Activated CD8-positive, alpha-beta memory T cell treated with anti-CD3 and anti-CD28 coated beads for 4 hours (primary cell): ENCODE measurements at places on chromosomes 1 and 21.

DNA sequence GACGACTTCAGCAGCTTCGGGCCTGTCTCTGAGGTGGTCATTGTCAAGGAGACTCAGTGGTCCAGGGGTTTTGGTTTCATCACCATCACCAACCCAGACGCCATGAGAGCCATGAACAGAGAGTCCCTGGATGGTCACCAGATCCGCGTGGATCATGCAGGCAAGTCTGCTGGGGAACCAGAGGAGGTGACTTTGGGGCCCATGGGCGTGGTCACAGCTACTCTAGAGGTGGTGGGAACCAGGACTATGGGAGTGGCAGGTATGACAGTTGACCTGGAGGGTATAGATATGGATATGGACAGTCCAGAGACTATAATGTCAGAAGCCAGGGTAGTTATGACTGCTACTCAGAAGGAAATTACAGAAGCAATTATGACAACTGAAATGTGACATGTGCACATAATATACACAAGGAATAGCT, 19.3 kb upstream of the METTL13 start:
- DNase-seq = no peak

DNA sequence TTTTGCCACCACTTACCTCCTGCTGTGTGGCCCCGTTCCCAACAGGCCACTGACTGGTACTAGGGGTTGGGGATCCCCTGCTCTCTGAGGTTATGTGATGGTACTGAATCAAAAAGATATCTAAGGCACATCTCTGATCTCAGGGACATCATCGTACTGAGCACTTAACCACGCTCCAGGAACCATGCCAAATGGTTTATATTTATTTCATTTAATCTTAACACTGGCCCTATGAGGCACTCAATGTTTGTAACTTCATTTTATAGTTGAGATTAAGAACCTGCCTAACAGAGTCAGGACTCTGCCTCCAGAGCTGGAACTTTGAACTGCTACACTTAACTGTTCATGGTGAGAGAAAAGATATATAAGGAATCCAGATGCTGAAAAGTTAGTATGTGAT, 98.0 kb upstream of the HP1BP3 start:
- no peak for DNase-seq

GRCh38 chr1:111955755-111956154, 33.7 kb downstream of the KCND3 start:
- no peak for DNase-seq

DNA sequence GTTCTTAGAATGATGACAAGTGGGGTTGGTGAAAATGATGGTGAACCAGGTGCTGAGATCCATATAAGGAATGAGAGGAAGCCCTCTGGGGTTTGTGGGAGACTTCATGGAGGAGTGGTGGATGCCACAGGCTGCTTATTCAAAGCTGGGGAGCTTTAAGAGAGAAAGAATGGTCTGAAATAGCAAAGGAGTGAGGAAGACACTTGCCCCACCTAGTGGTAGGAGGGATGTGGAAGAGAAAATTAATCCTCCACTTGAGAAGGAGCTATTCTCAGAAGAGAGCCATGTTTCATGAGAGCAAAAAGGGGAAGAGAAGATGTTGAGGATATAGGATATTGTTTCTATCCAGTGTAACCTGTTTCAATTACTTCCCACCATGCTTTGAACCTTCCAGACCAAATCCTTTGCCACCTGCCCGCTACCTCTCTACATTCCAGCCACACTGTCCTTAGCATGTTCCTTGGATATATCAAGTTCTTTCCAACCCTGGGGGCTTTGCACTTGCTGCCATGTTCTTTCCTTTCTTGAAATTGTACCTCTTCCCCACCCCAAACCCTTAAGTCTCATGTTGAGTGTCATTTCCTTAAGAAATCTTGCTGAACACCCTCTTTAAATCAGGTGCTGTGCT, 19.6 kb upstream of the ZNF648 start:
- no peak for DNase-seq

DNA sequence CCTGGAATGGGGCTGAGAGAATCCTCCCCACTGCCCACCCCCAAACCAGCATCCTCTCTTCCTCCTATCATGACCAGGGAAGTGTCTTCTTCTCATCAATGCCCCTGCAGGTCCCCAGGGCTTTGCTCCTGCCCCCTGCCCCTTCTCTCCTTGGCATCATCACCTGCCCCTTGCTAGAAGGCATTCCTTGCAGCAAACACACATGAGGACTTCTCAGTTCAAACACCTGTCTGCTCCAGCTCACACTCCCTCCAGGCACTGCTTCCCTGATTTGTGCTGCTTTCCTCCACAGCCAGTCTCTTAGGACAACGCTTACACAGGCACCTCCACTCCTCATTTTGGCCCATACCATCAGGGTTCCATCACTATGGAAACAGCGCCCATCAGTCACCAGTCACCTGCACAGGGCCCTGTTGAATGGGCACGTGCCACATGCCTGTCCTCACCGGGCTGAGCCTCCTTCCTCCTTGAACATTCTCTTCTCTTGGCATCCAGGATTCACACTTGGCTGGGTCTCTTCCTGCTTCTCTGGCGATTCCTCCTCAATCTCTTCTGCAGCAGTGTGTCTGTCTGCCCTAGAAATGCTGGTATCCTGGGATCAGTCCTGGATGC, 81.9 kb upstream of the EDN2 start:
- DNase-seq = no peak

- DNase-seq = no peak
Observed at GRCh38 chr1:53959664-53960250, 13.6 kb downstream of the LRRC42 start.

DNA sequence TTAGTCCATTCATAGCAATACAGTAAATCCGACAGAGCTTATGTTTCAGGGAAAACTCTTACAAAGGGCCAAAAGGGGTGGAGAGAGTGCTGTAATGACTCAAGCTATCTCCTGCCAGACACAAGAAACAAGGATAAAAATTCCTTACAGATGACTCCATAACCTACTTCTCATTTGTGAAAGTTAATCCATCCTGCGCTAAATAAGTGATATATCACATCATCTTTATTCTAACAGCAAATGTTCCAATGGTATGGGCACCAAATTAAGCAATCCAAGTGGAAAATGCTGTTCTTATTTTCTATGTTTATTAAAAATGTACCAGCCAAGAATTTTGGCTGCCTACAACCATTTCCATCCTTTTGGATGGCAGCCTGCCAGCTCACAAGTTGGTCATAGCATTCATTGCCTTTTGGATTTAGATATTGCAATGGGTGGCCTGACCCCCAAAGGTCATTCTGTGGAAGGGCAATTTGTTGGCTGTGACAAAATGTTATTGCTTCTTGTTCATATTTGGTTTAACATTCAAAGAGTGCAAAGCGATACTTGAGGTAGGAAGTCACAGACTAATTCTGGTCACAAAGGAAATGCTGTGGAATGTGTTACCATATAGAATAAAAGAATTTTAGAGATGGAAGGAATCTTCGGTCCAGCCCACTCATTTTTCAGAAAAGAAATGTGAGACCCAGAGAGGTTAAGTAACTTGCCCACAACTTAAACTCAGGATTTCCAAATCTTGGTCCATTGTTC, 2.8 kb upstream of the ENAH start:
- DNase-seq = no peak

DNA sequence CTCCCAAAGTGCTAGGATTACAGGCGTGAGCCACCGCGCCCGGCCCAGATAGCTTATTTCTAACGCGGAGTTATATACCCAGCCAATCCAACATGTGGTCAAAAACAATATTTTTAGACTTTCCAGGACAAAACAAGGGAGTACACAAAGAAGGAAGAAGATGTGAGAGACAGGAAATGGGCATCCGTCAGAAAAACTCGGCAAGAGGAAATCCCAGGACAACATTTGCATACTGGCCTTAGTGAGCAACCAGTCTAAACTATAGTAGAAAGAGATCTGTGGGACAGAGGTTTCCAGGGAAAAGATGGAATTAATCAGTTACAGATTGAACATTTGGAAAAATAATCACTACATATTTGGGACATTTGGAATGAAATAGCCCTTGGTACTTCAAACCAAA, 11.4 kb downstream of the ARMH1 start:
- no peak for DNase-seq

- no peak for DNase-seq
Observed at GRCh38 chr1:27535386-27535785, 45.4 kb upstream of the WASF2 start.

DNA sequence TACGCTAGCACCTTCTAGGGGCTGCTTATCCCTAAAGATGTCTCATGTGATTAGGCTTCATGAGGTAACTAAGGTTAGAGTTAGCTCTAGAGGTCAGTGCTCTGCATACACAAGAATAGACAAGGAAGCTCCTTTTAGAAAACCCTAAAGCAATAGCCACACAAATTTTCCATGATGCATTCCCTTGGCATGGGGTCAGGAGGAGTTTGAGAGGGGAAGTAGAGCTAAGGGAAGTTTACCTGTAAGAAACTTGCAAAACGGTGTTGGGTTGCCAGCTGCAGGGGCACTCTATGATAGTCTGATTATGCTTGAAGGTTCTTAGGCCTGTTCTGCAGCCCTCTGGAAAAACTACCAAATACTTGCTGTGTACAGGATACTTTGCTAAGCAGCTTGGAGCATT, 39.0 kb upstream of the A3GALT2 start:
- DNase-seq = no peak

DNA sequence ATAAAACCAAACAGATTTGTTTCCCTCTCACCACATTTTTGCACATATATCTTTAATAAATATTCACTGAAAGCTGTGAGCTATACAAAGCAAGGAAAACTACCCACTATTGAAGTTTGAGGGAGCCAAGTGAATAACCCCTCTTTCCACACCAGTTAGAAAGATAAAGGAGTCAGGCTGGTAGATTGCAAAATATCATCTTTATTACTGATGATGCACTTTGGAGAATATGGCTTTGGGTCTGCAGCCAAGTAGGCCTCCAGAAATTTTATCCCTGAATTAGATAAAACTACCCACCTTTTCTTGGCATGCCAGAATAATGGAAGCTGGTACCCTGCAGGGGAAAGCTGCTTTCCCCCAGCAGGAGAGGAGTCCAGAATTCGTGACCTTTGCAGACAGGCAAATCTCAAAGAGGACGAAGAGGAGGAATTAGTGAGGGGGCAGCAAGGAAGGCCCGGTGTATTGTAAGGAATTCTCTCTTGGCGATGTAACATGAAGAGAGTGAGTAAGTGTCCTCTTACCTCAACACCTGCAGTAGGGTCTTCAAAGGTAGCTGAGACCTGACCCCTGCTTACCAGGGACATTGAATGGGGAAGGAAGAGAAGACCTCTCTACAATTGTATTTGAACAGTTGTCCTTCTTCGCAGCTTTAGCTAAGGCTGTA, 84.7 kb downstream of the LRRC8D start:
- DNase-seq = no peak

DNA sequence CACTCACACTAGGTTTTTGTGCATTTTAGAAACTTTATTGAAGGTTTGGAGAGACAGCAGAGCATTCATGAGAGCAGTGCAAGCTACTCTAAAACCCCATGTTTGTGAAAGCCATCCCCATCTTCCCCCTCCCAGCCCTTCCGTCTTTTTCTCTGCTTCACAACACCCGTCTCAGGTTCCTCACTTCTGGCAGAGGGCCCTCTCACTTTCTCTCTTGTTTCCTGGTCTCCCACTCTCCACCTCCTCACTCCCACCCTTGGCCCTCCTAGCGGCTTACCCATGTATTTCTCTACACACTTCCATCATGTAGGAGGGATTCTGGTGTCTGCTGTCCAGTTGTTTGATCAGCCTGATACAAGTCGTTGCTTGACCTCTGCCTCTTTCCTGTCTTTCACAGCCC, 92.7 kb downstream of the LRRC8C start:
- no peak for DNase-seq

DNA sequence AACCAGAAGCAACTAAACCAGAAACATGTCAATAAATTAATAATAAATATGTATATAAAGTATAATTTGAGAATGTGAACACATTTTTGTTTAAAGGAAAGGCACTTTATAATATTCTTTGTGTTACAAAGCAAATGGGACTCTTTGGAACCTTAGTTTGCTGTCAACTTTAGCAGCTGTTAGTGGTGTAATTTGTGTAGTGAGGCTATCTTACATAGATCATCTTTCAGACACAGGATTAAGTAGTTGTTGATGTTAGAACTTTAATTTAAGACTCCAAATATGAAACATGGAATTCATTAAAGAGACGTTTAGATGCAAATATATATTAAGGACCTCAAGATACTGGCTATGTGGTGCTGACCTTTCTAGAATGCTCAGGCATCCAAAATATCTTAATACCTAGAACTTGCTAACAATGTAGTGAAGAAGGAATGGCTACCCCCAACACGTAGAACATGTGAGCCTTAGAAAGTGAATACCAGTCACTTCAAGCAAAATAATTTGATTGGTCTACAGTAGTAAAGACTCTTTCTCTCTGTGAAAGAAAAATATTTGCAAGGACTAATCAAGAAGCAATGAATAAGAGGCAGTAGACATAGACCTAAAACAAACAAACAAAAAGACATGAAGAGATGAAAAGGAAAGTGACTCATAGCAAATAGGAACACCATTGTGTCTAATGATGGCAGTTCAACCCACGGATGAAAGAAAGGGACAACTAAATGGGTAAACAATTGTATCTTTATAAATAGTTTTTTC, 811.4 kb downstream of the USP25 start:
- DNase-seq = no peak

DNA sequence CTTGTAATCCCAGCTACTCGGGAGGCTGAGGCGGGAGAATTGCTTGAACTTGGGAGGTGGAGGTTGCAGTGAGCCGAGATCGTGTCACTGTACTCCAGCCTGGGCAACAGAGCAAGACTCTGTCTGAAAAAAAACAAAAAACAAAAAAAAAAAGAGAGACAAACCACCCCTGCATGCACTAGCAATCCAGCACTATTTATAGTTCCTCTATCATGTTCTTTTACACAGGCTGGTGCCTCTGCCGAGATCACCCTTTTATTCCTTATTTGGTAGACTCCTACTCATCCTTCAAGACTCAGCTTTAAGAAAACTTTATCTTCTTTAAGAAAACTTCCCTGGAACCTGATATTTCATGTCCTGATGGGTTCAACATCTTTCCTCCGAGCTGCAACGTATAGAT, 10.8 kb downstream of the FMO5 start:
- no peak for DNase-seq

- no peak for DNase-seq
Observed at GRCh38 chr1:145983960-145984830, 12.2 kb downstream of the TXNIP start.

DNA sequence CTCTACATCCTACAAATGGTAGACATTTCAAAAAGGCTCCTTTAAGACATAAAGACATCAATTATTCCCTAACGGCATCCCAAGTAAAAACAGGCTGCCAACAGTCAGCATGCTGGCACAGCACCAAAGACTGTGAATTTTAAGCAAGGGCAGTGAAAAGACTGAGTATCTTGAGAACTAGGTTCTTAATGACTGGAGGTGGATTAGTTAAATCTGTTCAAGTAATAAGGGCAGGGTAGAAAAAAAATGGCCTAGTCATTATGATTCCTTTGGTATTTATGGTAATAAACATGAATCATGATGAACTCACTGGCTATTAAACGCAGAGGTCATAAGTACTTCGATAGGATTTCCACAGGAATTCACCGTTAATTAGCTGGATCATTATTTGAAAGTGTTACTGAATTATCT, 75.2 kb downstream of the KIFAP3 start:
- no peak for DNase-seq
